ENCODE measurements at places on chromosomes 16 and 17. TPM values are rescaled to one million over a fixed set of nuclear protein-coding genes. Genes with fewer than 3 reads are reported as not detected.

The SNAI3 gene
- total RNA-seq: not detected

The ALOXE3 gene
- total RNA-seq: 0.69 TPM

The LGALS9C gene
- not detected for total RNA-seq

The MYADML2 gene
- total RNA-seq: 1.8 TPM

The NOXO1 gene
- total RNA-seq: 1.2 TPM

The CCL1 gene
- not detected for total RNA-seq

The ELMO3 gene
- 0.69 TPM for total RNA-seq

The SLC12A3 gene
- not detected for total RNA-seq

The KCNH4 gene
- total RNA-seq: 1.8 TPM

The NARF gene
- 44.1 TPM for total RNA-seq

The C16orf89 gene
- total RNA-seq: 2.3 TPM

The GSPT1 gene
- 71.3 TPM for total RNA-seq

The FAM20A gene
- 3.0 TPM for total RNA-seq

The SYNGR3 gene
- 112 TPM for total RNA-seq

The SLC35G6 gene
- total RNA-seq: not detected

The OR2C1 gene
- total RNA-seq: 0.46 TPM

The TPPP3 gene
- total RNA-seq: 36.2 TPM

The SLC16A13 gene
- 0.92 TPM for total RNA-seq

The SLC5A11 gene
- not detected for total RNA-seq

The MT1H gene
- total RNA-seq: not detected

The XYLT1 gene
- total RNA-seq: 32.5 TPM

The PAFAH1B1 gene
- total RNA-seq: 382 TPM

The CACNG5 gene
- 12.2 TPM for total RNA-seq

The MT1B gene
- total RNA-seq: not detected

The KRTAP4-5 gene
- total RNA-seq: not detected

The ABAT gene
- total RNA-seq: 211 TPM

The TEFM gene
- 21.5 TPM for total RNA-seq

The SMARCD2 gene
- 11.5 TPM for total RNA-seq

The TP53TG3C gene
- total RNA-seq: not detected

The EPX gene
- not detected for total RNA-seq

The ENPP7 gene
- not detected for total RNA-seq

The OR3A3 gene
- total RNA-seq: not detected

The ADCY9 gene
- total RNA-seq: 15.9 TPM

The FBXL19 gene
- total RNA-seq: 49.8 TPM

The MYO1C gene
- 15.2 TPM for total RNA-seq

The PDILT gene
- not detected for total RNA-seq

The GFAP gene
- total RNA-seq: 1,198 TPM

The KIAA0753 gene
- total RNA-seq: 33.7 TPM

The CACNA1H gene
- 24.7 TPM for total RNA-seq
